Testis (tissue), 5 donors: ENCODE measurements at places on chromosomes 5 and 9. TPM values are rescaled to one million over a fixed set of nuclear protein-coding genes. Genes with fewer than 3 reads are reported as not detected.

Gene SLC6A19
- polyA plus RNA-seq, result 0.28 TPM

Gene TLR4
- 3.9 TPM for polyA plus RNA-seq

Gene SLC2A6
- 2.9 TPM for polyA plus RNA-seq

Gene TTC23L
- polyA plus RNA-seq, result 60.6 TPM

DNA sequence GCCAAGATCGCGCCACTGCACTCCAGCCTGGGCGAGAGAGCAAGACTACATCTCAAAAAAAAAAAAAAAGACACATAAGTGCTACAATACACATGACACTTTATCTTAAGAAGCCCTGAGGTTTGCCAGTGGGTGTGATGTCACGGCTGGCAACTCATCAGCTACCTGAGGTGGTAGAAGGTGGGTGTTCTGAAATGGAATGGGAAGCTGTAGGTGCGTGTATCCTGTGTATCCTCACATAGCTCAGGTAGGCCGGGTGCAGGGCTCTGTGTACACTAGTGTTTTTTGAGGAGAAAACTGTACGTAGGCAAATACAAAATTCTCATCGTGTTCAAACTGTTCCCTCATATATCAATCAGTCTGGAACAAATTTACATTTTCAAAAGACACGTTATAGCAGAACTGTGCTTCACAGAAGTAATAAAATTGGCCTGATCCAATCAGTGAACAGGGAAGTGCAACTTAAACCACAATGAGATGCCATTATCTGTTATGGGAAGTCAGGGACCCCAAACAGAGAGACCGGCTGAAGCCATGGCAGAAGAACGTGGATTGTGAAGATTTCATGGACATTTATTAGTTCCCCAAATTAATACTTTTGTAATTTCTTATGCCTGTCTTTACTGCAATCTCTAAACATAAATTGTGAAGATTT, 10.4 kb downstream of the BICD2 start:
- no peak for DNase-seq

GRCh38 chr5:68048516-68048915, 167.0 kb upstream of the PIK3R1 start:
- DNase-seq, result no peak

DNA sequence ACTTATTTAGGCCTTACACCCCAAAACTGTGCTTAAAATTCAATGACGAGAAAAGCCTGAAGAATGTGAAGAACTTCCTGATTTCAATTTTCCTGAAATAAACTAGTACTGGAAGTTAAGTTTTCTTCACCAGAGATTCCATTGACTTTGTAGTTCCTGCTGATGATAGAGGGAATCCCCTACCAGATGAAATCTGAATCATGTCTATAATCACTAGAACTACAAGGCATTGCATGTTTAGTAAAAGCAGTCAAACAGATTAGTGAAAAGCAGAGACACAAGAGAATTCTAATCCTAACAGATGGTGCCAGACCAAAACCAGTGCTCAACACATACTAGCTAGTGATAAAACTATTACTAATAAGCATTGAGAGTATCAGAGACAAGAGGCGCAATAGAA, 130.0 kb downstream of the PDE4D start:
- no peak for DNase-seq

DNA sequence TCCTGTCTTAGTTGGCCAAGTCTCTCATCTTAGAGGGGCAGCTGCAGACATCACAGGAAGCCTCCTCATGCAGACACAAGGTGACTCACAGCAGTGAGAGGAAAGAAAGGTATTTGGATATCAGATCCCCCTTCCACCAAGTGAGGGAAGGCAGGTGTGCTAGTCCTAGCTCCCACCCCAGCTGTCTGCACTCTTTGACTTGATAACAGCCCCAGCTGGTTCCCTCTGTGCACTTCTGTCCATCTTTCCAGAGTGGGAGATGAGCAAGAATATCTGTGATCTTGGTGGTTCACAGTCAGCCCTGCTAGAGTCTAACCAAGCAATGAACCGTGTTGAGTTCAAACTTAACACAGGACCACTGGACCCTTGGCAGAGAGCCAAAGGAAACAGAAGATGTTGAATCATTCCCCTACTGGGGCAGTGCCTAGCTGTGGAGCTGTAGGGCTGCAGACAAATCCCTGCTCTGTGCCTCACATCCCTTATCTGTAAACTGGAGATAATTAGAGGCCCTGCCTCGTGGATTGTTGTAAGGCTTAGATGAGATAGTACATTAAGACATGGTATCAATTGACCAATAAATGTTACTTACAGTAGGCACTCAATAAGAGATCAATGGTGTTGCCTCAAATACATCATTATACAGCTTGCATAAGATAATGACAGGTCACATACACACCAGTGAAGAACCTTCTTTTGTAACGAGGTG, 39.1 kb downstream of the SH3RF2 start:
- DNase-seq, result peak; percentile 33
